ENCODE measurements at places on chromosomes 6 and 20.
A peak's percentile ranks its signal among the peaks of the same experiment; 100 is the strongest.

GRCh38 chr20:36112112-36112511 lies 42.4 kb upstream of the EPB41L1 start:
- no peak for DNase-seq

DNA sequence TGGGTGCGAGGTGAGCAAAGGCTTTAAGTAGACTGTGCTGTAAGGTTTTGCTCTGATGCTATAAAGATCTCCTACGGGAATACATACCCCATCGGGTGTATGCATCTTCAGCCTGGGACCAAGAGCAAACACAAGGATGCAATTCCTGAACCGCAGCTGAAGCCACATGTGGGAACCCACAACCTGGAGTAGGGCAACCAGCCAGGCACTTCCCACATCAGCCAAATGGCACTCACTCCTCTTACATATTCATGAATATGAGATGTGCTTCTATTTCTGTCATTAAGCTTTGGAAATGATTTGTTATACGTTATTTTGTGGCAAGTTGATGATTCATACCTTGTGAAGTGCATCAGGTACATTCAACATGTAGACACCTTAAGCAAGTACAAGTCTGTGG lies 619.2 kb downstream of the C6orf118 start:
- no peak for DNase-seq

- DNase-seq, result no peak
Measured at GRCh38 chr6:161261325-161261724, 12.5 kb downstream of the AGPAT4 start.

DNA sequence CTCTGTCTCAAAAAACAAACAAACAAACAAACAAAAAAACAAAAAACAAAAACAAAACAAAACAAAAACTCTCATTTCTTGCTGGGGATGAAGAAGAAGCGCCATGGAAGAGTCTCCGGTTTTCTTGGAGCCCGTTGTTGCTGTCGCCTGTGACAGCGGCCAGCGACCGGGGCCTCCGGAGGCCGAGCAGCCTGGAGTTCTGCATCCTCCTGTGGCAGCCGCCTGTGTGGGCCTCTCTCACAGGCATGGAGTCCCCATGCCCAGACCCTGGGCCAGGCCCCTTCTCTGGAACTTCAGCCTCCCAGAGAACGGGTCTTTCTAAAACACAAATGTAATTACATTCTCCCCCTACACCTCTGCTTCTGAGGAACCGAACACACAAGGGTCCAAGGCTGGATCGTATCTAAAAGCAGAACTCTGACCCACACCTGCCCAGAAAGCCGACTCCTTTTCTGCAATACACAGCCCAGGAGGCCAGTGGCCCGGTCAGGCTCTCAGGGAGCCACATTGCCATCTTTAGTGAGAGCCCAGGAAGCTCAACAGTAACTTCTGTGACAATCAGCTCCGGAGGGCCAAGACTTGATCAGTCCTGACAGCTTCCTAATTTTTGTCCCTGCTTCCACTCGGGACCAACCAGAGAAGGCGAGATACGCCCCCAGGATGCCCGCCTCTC lies 18.5 kb downstream of the DACT2 start:
- DNase-seq, result no peak

GRCh38 chr6:45423111-45423823 lies 45.5 kb upstream of the SUPT3H start:
- no peak for DNase-seq

GRCh38 chr6:43175676-43176422 lies 4.8 kb downstream of the SRF start:
- DNase-seq, result no peak

DNA sequence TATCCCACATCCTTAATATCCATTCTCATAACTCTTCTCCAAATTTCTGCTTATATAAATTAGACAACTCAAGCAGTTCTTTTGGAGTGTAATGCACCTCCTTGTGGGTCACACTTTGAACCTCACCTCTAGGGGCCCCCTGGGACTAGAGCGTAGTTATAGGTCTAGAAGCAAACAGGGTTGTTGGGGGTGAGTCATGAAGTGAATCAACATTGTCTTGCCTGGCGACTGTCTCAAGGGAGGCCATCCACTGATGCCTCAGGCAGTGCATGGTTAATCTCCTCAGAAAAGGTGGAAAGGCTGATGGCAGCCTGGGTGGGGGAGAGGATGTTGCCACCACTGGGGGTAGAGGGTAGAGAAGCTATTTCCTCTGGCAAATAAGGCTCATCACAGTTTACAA lies 129.1 kb downstream of the TNFRSF21 start:
- DNase-seq, result peak; percentile 53

DNA sequence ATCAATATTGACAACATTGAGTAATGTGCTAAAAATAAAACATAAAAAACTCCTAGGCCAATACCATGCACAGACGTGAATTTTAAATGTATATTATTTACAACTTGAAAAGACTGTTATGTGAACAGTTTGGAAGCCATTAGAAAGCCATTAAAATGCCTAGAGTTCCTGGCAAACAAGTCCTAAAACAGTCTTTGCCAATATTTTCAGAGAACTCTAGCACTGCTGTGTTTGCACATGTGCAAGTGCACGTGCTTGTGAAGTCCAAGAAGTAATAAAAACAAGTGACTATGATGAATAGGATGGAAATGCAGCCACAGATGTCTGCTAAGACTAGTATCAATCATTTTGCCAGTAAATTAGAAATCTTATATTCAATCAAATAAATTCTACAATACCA lies 1447.6 kb downstream of the GRIK2 start:
- peak; percentile 1 for DNase-seq

Data from fibroblast of upper back skin (primary cell).